Gastrocnemius medialis (tissue), 4 donors: ENCODE measurements at places on chromosomes 6 and 20. TPM values are rescaled to one million over a fixed set of nuclear protein-coding genes. Genes with fewer than 3 reads are reported as not detected.

DNA sequence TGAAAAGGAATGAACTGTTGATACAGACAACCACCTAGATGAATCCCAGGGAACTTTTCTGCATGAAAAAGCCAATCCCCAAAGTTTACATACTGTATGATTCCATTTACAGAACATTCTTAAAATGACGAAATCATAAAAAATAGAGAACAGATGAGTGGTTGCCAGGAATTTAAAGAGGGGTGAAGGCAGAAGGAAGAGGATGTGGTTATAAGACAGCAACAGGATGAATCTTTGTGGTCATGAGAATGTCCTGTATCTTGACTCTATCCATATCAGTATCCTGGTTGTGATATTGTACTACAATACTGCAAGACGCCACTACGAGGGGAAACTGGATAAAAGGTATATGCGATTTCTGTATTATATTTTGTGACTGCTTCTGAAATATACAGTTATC lies 70.1 kb upstream of the EMILIN3 start:
- DNase-seq, result no peak
- H3K4me1 ChIP-seq, result peaks cover 12% of the 10 kb centered on the region
- H3K27ac ChIP-seq, result no peak overlapping the region
- no peak overlapping the region for H3K4me3 ChIP-seq

DNA sequence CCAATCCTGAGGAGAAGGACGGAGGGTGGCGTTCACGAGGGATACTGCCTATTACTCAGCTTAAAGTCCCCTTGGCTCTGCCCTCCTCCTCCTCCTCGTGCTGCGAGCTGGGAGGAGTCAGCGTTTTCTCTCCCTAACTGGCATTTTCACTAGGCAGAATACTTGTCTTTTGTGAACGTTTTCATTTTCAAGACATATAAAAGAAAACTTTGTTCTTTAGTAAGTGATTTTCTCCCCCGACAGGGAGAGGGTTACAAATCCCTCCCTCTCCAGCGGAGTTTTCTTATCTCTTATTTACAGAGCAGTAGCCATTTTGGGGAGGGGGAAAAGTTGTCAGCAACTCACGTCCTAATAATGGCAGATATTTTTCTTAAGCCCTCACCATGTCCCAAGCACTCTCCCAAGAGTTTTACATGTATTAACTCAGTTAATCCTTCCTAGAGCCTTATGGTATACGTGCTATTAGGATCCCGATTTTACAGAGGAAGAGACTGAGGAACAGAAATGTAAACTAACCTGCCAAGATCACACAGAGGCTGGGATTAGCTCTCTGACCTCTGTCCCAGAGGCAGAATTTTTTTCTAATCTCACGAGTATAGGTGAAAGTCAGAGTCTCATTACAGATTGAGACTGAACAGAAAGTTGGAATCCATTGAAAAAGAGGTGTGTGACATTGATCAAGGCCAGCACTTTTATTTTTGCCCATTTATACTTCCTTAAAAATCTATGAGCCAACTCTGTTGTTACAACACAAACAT lies 30.0 kb upstream of the ZNF217 start:
- peak overlapping the region; percentile 83 for H3K27ac ChIP-seq
- no peaks in the 10 kb centered on the region for H3K27me3 ChIP-seq
- peak; percentile 83 for DNase-seq

GRCh38 chr20:23649830-23650417 lies 12.2 kb upstream of the CST3 start:
- no peak overlapping the region for H3K27ac ChIP-seq
- no peak for DNase-seq
- no peak overlapping the region for H3K4me3 ChIP-seq
- no peaks in the 10 kb centered on the region for H3K36me3 ChIP-seq
- H3K27me3 ChIP-seq, result no peaks in the 10 kb centered on the region

GRCh38 chr6:56790414-56790813 lies 147.7 kb upstream of the DST start:
- no peak for DNase-seq
- H3K4me1 ChIP-seq, result peaks cover 69% of the 10 kb centered on the region
- no peaks in the 10 kb centered on the region for H3K36me3 ChIP-seq
- H3K27ac ChIP-seq, result peak overlapping the region; percentile 87

- H3K4me3 ChIP-seq, result peak overlapping the region; percentile 64
- peak; percentile 49 for DNase-seq
- H3K27me3 ChIP-seq, result no peaks in the 10 kb centered on the region
- H3K36me3 ChIP-seq, result no peaks in the 10 kb centered on the region
Measured at GRCh38 chr6:160520043-160520904, 143.8 kb downstream of the LPA start.

The PRRC2A gene
- total RNA-seq, result 39.9 TPM

The PTPRK gene
- 7.3 TPM for total RNA-seq

The TP53TG5 gene
- not detected for total RNA-seq

The CRISP3 gene
- not detected for total RNA-seq

The CCR6 gene
- not detected for total RNA-seq
